ENCODE measurements at places on chromosomes 16 and 17. TPM values are rescaled to one million over a fixed set of nuclear protein-coding genes. Genes with fewer than 3 reads are reported as not detected.

DNA sequence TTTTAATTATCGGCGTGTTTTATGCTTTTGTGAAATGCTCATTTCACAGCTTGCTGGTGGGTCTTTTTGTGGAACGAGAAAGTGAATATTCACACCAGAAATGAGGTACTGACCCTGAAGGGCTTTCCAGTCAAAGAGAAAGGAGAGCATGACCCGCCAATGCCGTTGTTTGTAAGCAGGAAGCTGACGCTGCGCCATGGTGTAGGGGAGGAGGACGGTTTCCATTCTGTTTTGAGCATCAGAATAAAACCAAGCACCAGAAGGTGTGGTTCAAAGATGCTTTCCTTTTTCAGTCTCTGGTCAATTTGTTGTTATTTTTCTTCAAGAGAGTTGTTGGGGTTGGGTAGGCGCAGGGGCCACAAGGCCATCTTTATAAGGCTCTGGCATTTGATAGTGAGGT is 669.3 kb downstream of the WWOX start:
- DNase-seq: no peak

RAB40B gene
- 7.1 TPM for total RNA-seq

DNA sequence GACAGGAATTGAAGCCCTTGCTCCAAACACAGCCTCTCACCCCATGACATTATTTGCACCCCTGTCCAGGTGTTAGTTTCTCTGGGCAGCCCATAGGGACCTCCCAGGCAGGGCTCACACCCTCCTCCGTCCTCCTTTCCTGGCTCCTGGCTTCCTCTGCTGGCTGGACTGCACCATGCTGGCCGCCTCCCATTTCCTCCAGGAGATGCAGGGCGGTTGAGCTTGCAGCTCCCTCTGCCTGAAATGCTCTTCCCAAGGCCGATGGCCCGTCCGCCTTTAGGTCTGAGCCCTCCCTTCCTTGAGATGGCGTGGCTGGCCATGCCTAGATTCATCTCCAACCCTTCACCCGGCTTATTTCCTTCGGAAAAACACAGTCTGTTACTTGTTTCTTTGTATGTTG is 334.8 kb downstream of the SNX29 start:
- DNase-seq: no peak

TPSD1 gene
- 0.26 TPM for total RNA-seq

DNA sequence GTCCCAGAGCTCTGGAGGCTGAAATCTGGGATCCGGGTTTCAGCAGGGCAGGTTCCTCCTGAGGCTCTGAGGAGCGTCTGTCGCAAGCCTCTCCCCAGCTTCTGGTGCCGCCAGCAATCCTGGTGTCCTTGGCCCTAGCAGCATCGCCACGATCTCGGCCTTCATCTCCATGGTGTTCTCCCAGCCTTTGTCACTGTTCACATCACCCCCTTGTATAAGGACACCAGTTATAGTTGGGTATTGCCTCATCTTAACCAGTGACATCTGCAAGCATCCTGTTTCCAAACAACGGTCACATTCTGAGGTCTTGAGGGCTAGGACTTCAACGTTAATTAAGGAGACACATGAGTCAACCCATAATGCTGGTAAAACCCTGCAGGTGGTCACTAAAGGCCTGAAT is 2.8 kb upstream of the PPP1R27 start:
- DNase-seq: no peak

DNA sequence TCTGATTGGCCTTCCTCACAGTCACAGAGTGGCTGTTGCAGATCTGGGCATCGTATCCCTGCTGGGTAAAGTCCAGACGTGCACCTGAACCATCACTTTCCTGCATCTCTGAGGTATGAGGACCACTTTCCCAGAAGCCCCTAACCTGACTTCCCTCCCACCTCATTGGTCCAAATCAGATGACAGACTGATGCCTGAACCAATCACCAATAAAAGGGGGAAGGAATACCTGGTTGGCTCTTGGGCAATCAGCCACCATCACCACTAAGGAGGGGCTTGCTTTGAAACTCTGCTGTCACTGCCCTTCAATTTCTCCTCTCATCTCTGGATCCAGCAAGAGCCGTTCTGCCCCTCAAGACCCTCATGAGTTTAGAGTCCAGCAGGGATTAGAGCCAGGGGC is 13.6 kb upstream of the WFDC1 start:
- no peak for DNase-seq

DNA sequence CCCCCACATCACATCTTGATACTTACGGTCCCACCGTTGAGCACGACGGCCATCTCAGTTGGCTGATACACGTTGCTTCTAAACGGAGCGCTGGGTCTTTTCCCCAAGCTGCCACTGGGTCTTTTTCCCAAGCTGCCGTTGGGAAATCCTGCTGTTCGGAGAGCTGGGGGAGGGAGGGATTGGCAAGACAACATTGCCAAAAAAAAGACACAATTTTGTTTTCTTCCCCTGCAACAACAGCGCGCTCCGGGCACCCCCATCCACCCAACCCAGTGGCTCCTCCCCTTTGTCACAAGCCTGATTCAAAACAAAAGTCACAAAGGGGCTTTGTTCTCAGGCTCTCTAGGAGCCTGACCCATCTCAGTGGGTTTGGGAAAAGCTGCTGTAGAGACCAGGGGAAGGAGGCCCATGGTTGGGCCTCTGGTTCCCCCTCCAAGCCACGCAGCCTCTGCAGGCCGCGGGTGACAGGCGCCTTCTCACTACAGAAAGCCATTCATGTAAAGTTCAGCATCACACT is 22.8 kb downstream of the GPRC5B start:
- no peak for DNase-seq

Measured in Panc1 (cell line).